ENCODE measurements at places on chromosomes 11 and 22.
A peak's percentile ranks its signal among the peaks of the same experiment; 100 is the strongest.

DNA sequence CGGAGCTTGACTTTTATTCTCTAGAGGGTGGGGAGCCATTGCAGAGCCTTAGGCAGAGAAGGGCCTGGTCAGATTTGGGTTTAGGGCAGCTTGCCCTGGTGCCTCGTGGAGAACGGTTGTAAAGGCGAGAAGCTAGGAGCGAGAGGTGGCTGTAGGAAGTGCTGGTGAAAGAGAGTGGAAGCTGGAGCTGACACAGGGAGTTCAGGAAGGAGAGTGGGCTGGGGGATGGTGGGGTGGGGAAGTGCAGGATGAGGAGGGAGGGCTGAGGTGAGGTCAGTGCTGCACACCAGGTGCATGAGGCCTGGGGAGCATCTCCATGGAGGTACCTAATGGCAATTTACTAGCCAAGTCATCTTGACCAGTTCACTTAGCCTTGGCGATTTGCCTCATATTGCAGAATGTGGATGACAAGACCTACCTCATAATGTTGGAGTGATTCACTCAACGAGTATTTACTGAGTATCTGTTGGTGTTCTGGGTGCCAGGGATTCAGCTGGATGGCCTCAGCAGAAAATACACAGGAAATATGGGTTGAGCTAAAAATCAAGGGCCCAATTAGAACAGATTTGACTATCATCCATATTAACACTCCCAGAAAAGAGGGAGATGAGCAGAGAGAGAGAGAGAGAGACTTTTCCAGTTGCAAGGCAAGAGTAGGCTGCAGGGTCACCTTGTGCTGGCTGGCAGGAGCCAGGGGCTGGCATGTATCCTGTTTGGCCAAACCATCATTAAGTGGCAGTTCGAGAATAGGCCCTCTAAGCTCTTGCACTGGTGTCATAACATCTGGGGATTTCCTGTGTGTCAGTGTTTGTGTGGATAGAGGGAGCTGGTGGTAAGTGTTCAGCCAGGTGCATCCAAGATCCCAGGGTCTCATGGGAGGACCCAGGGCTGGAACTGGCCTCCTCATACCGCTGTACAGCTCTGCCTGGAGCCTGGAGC lies 44.4 kb upstream of the CLDN5 start:
- DNase-seq: peak; percentile 92

DNA sequence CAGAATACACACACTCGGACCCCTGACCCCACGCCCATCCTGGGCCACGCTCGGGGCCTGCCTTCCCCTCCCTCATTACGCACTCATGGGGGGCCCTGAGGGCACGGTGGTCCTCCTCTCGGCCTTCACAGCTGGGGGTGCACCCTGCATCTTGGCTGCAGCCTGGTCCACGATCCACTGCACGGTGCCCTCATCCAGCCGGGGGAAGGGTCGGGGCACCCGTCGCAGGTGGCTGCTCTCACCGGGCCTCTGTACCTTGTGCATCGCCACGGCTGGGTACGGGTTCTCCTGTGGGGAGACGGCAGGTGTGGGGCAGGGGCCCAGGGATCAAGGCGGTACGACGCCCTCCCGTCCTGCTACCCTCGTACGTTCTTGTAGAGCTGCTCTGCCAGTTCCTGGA lies 10.4 kb downstream of the SBF1 start:
- DNase-seq: no peak

DNA sequence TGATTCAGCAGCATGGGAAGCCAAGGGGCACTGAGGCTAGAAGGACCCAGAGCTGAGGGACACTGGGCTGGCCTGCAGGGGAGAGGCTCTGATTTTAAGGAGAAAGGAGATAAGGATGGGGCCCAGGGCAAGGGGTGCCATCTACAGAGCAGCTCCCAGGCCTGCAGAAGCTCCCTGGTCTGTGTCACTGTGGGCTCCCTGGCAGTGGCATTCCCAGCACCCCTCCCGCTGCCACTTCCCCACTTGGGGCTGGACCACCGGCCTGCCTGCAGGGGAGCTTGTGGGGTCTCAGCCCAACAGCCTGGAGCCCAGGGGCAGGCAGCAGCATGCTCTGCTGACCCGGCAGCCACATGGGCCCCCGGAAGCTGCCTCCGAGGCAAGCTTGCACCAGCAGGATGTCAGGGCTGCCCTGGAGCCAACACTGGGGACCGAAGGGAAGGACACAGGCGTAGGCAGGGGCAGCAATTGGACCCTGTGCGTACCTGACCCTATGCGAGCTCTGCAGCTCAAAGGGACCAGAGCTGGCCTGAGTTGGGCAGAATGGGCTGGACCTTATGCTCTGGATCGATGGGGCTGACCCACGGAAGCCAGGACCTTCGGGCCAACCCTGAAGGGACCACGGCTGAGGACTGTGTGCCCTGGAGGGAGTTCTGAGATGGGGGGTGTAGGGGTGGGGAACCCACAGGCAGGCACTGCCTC lies 35.4 kb upstream of the WNT7B start:
- DNase-seq: no peak

DNA sequence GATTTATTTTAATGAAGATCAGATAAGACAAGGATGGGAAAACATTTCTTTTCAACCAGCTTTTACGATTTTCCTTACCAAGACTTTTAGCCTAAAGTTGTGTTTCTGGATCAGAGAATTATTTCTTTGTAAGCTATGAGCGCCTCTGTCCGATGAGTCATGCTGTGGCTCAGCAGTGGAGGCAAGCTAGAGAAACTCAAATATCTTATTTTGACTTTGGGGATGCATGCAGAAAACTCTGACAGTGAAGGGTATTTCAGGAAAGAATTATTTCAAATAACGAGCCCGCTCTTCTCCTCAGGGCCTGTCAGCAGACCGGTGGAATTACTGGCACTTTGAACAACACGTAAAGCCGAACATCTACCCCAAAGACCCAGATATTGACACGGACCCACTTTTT lies 77.9 kb upstream of the OR5AK2 start:
- DNase-seq: no peak

GRCh38 chr22:20610243-20610686 lies 102.9 kb downstream of the MED15 start:
- no peak for DNase-seq

DNA sequence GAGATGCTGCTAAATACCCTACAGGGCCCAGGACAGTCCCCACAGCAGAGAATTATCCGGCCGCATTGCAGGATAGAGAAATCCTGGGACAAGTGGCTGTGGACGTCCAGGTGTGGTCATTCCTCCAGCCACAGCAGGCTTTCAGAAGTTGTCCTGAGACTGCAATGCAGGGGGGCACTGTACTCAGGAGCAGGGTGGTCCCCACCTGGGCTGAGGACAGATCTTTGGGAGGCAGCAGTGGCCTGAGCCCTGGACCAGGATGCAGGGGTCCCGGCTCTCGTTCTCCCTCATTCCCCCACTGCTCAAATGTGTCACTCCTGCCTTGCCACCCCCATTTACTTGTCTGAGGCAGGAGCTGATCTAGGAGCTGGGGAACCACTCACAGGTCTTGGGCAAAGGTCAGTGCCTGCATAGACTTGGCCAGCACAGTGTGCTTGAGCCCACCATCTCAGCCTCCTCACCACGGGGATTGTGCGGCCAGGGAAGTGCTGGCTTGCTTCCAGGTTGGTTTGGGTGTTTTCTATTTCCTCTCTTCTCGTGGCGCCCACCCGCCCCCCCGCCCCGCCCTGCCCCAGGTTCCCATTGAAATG lies 15.3 kb downstream of the LINC01488 start:
- no peak for DNase-seq

DNA sequence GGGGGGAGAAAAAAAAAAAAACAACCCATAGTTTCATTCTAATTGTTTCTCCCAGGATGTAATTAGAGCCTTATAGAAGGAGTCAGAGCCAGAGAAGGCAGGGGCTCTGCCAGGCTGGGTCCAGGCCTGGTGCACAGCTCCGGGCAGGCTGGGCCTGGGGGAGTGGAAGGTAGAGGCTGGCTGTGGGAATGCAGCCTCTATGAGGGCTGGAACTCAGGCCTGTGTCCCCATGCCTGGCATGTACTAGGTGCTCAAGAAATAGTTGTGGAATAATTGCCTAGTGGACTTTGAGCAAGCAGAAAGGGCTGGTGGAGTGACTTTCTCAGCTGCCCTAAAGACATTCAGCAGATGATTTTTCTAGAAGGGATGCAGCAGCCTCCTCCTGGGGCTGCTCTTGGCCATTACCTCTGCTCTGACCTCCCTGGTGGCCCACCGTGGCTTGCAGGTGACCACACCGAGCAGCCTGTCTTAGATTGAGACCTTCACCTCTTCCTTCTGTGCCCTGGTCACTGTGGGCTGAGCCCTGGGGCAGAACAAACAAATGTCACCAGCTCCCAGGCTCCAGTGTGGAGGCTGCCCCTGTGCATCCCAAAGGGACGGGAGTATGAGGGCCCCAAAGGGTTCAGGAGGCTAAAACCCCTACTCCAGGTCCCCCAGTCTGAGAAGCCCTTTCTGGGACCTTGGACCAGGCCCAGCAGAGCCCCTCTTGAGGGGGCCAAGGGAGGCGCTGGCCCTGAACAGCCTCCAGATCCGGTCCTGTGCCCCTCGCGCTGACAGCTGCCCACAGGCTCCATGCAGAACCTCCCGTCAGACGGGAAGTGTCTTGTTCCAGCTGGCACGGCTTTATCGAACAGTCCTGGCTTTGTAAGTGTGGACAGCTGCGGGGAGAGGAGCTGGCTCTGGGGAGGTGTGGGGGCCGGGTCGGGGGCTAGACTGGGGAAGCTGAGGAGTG lies 18.8 kb downstream of the MYEOV start:
- no peak for DNase-seq

DNA sequence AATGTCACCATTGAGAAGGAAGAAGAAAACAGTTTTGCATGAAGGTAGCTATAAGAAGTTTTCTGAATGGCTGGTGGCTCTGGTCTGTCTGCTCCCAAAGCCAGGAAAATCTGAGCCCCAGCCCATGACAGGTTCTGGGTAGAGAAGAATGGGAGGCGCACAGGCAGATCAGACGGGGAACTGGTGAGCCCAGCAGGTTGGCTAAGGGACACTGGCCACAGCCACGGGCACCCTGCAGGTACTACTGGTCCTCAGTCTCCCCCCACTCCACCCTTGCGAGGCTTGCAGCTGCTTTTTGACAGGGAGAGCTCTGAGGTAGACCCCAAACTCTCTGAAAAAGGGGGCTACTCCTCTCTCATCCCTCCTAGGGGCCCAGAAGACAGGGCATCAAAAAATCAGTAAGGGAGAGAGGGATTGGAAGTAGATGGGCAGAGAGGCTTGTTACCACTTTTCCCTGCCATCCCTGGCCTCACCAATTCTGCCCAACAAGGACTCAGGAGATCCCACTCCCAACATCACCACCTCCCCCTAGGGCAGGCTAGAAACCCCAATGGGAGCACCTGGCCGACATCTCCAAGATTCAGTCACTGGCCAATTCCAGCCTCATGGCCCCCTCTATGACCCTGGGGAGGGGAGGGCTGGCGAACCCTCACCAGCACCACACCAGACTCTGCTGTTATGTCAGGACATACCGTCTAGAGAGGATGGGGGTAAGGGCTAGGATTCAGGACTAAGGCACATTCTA lies 17.4 kb downstream of the SCN4B start:
- DNase-seq: no peak

- DNase-seq: no peak
These were observed 92.2 kb downstream of the ELP4 start for GRCh38 chr11:31601635-31602282.

- no peak for DNase-seq
These were observed 20.1 kb upstream of the ACAT1 start for GRCh38 chr11:108101090-108101775.

DNA sequence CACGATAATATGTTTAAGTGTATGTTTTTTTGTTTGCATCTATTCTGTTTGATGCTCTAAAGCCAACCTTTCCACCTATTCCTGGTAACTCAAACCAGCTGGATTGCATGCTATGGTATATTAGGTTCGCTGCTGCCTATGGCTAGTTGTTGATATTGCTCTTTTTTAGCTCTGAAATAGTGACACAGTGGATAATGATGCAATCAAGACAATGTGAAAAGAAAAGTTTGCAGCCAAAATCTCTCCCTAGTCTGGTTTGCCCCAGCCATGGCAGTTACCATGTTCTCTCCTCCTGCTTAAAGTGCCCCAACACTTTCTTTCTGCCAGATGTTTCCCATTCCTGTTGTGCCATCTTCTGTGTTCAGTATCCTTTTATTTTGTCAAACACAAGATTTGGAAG lies 269.7 kb downstream of the DYNC2H1 start:
- DNase-seq: no peak

DNA sequence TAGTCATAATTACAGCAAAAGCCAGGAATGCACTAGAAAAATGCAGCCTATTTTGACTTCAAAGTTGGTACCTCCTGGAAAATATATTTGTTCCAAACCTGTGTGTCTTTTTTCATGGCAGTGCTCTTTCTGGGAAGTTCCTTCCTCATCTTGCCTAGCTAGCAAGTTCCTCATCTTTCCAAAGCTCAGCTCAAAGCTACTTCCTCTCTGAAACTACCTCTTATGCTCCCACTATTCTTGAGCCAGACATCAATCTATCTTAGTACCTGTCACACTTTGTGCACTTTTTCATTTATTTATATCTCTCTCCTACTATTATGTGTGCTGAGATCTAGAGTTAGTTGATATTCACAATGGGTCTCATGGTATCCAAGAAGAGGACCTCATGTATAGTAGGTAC lies 191.6 kb upstream of the CCDC90B start:
- no peak for DNase-seq

DNA sequence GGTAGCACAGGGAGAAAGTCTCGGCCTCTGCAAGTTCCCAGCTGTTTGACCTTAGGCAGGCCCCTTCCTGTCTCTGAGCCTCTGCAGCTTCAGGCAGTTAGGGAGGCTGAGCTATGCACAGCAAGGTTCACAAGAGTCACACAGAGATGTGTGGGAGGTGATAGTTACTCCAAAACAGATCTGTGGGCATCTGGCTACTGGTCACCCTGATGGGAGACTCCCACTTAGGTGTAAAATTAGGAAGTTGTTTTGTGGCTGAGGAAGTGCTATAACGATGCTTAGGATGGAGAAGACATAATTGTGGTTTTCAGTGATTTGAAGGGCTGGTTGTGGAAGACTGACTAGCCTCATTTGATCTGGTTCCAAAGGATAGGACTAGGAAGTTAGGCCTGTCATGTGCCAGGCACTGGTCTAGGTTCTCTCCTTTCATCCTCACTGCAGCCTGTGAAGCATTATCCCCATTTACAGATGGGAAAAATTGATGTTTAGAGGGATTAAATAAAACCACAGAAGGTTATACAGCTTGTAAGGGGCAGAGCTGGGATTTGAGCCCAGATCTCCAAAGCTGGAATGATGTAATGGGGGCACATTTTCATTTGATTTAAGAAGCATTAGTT lies 13.5 kb downstream of the ACO2 start:
- DNase-seq: no peak

DNA sequence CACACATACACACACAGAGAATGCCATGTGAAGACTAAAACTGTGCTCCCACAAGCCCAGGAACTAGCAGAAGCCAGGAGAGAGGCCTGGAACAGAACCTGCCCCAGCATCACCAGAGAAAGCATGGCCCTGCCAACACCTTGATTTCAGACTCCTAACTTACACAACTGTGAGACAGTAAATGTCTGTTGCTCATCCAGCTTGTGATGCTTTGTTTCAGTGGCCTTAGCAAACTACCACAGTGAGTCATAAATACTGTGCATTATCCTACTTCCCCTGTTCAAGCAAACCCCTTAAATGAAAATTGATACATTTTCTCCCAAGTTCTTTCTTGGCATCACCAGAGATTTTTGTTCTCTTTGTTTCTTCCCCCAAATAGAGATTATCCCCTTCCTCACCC lies 1539.4 kb upstream of the TENM4 start:
- DNase-seq: no peak
